Mesenteric fat pad (tissue), 1 donor: ENCODE measurements at places on chromosomes 7 and 10. TPM values are rescaled to one million over a fixed set of nuclear protein-coding genes. Genes with fewer than 3 reads are reported as not detected.
A peak's percentile ranks its signal among the peaks of the same experiment; 100 is the strongest.

- no peak for DNase-seq
These were observed 20.5 kb upstream of the PLPP4 start for GRCh38 chr10:120436439-120437112.

DNA sequence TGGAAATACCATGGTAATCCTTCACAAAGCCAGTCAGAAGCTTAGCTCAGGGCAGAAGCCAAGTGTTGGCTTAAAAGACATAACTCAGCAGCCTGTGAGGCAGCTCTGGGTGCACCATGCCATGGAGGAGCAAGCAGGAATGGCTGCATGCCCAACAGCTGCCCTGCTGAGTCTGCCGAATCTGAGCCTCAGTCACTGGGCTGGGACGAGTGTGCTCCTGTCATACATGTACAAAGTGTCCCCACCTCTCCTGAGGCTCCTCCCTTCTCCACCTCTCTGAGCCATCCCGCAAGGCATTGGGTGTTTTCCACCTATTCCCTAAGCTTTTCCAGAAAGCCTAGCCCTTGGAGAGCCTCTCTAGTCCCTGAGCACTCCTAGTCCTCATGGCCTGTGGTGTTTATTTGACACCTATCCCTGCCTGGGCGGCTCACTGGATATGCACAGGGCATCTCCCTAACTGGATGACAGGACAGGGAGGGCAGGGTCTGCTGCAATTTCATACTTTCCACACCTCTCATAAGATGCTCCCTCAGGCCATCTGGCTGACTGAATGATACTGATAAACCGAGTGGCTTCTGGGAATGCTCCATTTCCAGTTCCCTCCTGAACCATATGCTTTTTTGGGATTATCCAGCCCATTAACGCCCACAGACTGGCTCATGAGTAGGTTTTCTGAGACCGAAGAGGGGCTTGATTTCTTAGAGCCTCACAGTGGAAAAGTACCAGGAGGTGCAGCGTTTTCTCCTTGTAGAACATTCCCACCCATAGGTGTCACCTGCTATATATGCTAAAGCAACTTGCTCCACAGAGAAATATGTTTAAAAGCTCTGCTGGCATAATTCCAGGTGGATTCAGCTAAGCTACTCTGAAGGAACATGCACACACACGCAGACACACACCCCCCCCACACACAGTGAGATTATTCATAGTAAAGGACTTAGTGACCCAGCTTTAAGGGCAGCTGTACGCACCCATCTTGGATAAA is 199.3 kb downstream of the SNX10 start:
- DNase-seq, result no peak

GRCh38 chr7:149787428-149788299 is 14.3 kb upstream of the ZNF467 start:
- no peak for DNase-seq

DNA sequence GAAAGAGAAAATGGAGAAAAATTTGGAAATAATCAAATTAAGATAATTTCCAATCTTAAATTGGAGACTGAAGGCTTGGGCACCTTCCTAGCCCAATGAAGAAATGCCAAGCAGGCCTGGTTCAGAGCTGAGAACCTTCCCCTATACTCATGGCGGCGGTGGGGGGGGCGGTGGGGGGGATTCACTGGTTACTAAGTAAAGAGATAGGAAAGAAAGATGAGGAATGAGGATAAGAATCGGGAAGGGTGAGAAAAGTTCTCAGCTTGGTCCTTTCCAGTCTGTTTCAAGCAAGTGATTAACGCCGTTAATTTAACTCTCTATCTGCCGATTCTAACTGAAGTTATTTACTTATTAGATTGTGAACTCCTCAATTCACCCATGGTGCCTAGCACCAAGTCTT is 41.5 kb downstream of the DPY19L1 start:
- no peak for DNase-seq

DNA sequence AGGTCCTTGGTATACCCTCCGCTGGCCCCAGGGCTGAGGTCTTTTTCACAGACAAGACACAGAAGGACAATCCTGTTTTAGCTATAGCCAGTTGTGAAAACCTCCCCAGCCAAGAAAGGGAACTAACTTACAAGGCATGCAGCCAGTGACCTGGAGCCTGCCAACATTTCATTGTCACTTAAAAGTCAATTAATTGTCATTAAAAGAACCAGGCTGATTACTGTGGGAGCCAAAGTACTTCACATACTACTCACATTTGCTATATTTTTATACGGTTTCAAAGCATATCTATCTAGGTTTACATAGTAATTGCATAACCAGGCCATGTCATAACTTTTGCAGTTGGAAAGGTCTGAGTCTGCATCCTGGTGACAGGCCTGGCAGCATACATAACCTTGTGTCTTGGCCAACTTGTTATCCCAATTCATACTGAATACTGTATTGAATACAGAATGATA is 31.1 kb downstream of the NRBF2 start:
- no peak for DNase-seq

- DNase-seq, result no peak
These were observed 156.5 kb upstream of the HDAC9 start for GRCh38 chr7:18338910-18339523.

DNA sequence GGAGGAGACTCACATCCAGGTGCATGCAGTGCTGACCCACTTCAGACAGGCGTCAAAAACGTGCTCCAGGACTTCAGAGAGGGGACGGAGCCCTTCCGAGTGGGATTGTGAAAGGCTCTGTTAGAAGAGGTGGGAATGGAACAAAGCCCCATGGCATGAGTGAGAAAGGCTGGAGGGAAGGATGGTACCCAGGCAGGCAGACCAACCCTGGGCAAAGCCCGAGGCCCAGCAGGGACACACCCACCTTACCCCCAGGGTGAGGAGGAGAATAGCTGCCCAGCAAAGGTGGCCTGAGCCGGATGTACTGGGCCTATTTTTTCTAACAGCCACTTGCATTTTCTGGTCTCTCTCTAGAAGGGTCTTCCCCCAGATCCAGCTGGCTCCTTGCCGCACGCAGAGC is 14.8 kb downstream of the CHAT start:
- DNase-seq, result peak; percentile 82

- DNase-seq, result no peak
These were observed 398.5 kb downstream of the PCDH15 start for GRCh38 chr10:54402576-54402975.

SPDYE8 gene
- not detected for total RNA-seq

DNA sequence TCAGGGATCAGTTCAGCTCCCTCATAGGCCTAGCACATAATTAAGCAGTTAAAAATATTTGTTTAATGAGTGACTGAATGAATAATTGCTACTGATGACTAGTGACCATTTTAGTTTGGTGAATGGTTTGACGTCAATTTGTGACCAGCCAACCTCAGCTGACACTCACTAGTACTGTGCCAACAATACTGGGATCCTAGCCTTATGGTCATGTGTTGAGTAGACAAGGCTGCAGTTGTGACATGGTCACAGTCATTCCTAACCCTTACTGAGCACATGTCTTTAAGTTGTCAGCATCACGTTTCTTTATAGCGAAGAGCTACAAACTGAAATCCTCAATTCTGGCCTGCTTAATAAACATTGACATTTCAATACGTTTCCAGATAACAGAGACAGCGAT is 86.9 kb upstream of the SLC26A5 start:
- no peak for DNase-seq

FOXI2 gene
- not detected for total RNA-seq

- no peak for DNase-seq
These were observed 2.0 kb downstream of the SAMD9 start for GRCh38 chr7:93115796-93116195.

SHH gene
- not detected for total RNA-seq

DNA sequence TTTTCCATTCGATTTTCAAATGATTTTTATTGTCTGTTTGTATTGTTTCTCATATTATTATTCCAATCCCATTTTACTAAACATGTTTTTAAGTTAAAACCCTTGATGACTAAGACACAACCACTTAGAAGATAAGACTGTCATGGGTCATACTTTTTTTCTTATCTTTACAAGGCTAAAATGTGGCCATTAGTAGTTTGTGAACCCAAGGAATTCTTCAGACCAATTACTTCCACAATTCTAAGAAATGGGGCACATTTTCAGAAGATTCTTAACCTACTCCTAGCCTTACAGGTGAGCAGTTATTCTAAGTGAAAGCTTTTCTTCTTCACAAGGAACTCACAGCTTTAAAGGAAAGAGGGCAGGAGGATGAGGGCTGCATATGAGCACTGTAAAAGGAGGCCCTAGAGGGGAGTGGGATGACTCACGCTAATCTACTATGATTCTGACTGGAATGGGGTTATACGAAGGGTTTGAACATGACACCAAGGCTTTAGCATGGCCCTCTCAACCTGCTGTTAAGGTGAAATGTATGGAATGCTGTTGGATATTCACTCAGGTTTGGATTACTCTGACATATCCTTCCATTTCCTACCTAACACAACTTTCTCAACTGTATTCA is 81.0 kb downstream of the SORCS1 start:
- DNase-seq, result no peak

CCAR1 gene
- total RNA-seq, result 51.9 TPM
